ENCODE measurements at places on chromosomes 4 and X.

- DNase-seq, result no peak
These were observed 41.3 kb downstream of the TMEM131L start for GRCh38 chr4:153507310-153508073.

DNA sequence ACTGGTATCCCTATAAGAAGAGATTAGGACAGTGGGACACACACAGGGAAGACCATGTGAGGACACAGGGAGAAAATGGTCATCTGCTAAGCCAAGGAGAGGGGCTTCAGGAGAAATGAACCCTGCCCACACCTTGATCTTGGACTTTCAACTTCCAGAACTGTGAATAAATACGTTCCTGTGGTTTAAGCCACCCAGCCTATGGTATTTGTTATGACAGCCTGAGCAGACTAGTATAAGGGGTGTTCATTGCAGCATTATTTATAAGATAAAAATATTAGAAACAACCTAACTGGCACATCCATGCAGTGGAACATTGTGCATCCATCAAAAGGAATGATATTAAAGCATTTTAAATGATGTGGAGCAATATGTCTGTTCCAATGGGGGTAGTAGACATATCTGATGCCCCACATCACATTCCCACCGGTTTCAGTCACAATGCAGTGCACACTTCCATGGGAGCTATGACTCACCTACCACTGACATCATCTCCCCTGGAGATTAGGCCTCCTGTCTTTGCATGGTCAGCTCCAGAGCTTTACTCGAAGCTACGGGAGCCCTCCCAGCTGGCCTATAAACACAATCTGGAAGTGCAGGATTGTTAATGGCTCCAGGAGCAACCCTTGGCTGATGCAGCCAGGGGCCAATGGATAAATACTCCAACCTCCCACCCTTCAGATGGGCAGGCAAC is 38.9 kb upstream of the MAMLD1 start:
- DNase-seq, result no peak

DNA sequence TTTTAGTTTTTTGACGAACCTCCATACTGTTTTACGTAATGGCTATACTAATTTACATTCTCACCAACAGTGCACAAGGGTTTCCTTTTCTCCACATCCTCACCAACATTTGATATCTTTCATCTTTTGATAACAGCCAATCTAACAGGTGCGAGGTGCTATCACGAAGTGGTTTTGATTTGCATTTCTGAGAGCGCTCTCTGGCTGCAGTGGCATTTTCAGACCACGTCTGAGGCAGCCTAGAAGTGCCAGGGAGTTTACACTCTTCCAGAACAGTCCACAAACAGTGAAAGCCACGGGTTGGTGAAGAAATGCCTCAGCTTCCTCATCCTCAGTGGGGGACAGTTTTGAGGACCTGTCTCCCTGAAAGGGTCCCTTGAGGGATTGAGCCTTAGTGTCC is 471.0 kb downstream of the BCOR start:
- no peak for DNase-seq

DNA sequence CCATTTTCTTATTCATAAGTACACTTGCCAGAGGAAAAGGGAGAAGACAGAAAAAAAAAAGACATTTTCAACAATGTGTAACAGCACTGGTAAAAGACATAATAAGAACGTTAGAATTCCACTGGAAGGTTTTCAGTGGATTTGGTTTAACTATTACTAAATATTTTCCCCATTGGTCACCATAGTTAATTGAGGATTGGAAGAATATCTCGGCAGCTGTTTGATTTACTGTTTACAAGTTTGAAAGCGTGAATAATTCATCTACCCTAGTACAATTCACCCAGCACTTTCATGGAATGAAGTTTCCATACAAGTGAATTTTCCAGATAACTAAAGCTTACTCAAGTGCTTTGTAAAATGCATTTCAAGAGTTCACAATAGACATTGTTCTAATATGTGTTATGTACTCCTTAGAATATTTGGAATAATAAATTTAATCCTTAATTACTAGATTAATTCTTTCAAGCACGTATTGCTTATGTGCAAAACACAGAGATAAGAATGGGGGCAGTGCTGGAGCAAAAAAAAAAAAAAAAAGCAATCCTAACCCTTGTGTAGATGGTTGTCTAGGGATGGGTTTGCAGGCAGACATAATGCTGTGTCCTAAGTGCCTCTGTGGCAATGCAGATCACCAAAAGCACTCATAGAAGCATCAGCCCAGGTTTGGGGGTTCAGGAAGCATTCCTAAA is 57.1 kb downstream of the ENPEP start:
- DNase-seq, result no peak

DNA sequence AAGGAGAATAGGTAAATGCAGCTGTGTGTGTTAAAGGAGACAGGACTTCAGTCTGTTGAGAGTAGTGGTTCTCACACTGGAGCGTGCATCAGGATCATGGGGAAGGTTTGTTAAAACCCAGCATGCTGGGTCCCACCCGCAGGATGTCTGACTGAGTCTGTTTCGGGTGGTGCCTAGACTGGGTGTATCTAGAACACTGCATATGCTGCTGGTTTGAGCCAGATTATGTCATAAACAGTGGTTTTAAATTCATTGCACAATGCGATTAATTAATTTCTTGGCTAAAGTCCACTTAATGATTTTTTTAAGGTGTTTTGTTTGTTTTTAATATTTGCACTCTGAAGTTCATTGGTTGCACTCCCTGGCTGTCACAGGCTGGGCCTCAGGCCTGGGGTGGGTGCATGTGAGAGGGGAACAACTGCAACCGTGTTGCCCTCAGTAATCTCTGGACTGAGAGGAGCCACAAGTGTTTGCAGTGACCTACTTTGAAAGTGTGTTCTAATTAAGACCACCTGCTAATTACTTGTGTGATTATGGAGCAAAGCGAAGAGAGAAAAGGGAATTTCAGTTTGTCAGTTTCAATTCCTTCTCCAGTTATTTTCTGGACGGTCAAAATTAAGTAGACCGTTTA is 8.3 kb downstream of the HCCS start:
- no peak for DNase-seq

GRCh38 chrX:134797390-134797700 is 139.1 kb upstream of the PLAC1 start:
- DNase-seq, result no peak

DNA sequence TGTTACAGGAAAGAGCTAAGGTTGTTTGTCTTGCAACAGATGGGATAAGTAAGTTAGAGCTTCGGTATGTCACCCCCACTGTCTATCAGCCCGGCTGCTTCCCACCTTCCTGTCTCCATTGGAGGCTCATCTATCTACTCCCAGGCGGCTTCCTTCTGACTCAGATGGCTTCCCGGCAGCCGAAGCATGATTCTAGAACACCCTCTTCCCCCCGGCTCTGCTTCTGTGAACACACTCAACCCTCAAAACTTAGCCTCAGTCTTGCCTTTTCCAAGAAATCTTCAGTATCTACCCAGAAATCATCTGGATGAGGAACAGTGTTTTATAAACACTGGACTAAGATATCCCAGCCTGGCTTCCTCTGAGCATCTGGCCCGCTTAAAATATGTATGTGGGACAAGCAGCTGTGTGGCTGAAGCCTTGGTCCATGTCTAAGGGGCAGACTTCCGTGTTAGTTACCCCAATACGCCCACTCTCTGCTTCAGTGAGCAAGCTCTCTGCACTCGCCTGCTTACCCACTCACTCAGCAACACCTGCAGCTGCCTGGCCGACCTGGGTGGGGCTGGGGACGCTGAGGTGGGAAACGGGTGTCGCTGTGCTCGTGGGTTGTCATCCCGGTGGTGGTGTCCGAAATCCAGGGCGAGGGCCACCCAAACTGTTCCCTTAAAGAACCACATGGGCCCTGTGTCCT is 12.0 kb upstream of the SLC2A9 start:
- no peak for DNase-seq

GRCh38 chrX:141945426-141945825 is 41.7 kb downstream of the MAGEC1 start:
- DNase-seq, result no peak

GRCh38 chrX:40871385-40872082 is 136.2 kb upstream of the MED14 start:
- no peak for DNase-seq

GRCh38 chr4:151538963-151539362 is 130.0 kb downstream of the FHIP1A start:
- DNase-seq, result no peak

GRCh38 chr4:137621056-137621455 is 88.8 kb upstream of the PCDH18 start:
- no peak for DNase-seq

DNA sequence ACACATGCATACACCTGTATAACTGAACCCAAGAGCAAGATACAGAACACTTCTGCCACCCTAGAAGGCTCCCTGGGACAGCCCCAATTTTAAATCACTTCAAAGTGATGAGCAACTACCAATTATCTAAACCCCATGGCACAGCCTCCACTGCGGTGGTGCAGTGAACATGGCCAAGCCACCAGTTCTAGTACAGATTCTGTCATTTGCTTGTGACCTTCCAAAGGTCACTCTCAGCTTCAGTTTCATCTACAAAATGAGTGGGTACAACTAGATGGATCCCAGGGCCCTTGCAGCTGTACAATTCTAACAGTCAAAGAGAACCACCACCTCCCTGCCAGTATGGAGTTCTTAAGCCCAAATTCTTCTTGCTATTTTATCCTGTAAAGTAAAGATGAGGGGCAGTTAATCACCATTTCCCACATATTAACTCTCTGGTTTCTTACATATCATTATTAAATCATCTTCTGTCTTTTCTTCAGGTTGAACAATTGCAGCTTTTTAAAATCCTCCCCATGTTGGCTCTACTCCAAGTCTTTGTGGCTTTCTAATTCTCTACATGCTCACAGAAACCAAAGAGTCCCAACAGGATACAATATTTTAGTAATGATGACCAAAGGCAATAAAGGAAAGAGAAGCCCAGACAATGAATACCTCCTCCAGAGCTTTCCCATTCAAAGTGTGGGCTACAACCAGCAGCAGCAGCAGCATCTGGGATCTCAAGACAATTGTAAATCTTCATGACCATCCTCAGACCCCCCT is 39.0 kb upstream of the GPM6B start:
- no peak for DNase-seq

- no peak for DNase-seq
These were observed 37.4 kb downstream of the PPP2R2C start for GRCh38 chr4:6435010-6435409.

DNA sequence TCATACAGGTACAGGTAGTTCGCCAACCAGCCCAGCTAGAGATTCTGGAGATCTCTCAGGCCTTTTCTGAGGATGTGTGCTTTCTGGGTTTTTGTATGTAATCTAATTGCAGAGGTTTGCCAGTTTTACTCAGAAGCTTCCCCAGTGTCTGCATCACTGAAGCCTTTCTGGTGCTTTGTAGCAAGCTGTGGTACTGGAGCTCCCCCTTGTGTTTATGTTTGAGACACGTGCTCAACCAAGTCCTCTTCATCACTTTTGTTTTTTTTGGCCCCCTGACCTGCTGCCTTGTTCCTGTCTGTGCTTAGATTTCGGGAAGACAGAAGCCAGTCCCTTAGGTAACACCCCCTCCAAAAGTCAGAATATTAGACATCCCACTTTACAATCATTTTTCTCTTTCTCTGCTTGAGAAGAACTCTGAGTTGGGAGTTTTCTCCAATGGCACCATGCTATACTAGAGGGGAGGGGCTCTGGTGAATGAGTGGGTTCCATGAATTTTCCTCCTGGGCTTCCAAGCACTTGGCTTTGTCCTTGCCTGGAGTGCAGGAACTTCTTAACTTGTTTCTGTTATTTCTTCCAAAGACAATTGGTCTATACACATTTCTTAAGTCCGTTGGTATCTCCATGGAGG is 128.4 kb upstream of the TBC1D9 start:
- no peak for DNase-seq

- DNase-seq, result no peak
These were observed 275.1 kb downstream of the C4orf33 start for GRCh38 chr4:129371065-129371464.

All from activated CD8-positive, alpha-beta memory T cell treated with anti-CD3 and anti-CD28 coated beads, Interleukin-2, amount 50 U/mL, for 4 hours (primary cell).